ENCODE measurements at places on chromosomes 2 and 18. TPM values are rescaled to one million over a fixed set of nuclear protein-coding genes. Genes with fewer than 3 reads are reported as not detected.

The SERPINB2 gene
- total RNA-seq = 0.38 TPM

GRCh38 chr2:199490049-199490448, 32.3 kb upstream of the SATB2 start:
- no peaks in the 10 kb centered on the region for H3K36me3 ChIP-seq
- H3K4me3 ChIP-seq = no peak overlapping the region
- no peaks in the 10 kb centered on the region for H3K4me1 ChIP-seq
- DNase-seq = no peak
- peaks cover 6% of the 10 kb centered on the region for H3K27me3 ChIP-seq
- H3K27ac ChIP-seq = no peak overlapping the region

DNA sequence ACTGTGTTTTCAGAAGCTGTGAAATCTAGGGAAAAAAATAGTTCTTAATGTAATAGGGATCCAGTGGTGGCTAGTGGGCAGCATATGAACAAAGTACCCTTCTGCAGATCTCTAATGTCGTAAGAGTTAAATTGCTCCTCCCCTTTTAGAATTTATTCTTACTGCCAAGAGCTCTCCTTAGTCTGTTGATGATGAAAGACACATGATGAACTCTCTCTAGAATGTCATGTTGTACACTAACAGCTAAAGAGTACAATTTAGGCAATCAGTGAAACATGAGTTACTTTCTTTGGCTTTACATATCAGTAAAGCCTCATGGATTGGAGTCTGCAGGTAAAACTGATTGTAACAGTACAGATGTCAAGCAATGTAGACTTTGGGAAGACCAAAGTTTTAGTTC, 84.2 kb downstream of the SLC39A10 start:
- H3K4me3 ChIP-seq = no peak overlapping the region
- no peak overlapping the region for H3K27ac ChIP-seq
- H3K36me3 ChIP-seq = peaks cover 2% of the 10 kb centered on the region
- no peaks in the 10 kb centered on the region for H3K27me3 ChIP-seq
- H3K4me1 ChIP-seq = no peaks in the 10 kb centered on the region
- DNase-seq = no peak

The DAW1 gene
- not detected for total RNA-seq

DNA sequence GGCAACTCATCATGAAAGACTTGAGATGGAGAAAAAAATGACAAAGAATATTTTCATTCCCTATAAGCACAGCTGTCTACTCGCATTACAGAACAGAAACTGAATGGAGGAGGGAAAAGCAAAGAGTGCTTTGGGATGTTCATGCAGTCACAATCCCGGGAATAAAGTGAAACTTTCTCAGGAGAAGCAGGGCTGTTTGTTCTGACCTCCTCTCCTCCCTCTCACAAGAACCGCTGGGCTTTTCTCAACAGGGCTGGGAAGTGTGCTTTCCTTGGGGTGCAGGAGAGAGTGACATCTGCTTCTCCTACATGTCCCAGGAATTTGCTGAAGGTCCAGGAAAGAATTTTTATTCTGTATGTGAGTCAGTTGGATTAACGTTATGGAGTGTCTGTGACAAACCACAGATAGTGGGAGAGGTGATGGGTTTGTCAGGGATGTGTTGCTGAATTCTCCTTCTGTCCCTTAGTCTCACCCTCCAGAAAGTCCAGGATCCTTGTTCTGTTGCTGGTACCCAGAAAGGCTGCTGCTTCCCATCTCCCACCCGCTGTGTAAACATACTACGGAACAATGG, 125.6 kb downstream of the HRH4 start:
- no peaks in the 10 kb centered on the region for H3K4me1 ChIP-seq
- no peak for DNase-seq
- H3K27me3 ChIP-seq = peaks cover 5% of the 10 kb centered on the region
- H3K36me3 ChIP-seq = no peaks in the 10 kb centered on the region

DNA sequence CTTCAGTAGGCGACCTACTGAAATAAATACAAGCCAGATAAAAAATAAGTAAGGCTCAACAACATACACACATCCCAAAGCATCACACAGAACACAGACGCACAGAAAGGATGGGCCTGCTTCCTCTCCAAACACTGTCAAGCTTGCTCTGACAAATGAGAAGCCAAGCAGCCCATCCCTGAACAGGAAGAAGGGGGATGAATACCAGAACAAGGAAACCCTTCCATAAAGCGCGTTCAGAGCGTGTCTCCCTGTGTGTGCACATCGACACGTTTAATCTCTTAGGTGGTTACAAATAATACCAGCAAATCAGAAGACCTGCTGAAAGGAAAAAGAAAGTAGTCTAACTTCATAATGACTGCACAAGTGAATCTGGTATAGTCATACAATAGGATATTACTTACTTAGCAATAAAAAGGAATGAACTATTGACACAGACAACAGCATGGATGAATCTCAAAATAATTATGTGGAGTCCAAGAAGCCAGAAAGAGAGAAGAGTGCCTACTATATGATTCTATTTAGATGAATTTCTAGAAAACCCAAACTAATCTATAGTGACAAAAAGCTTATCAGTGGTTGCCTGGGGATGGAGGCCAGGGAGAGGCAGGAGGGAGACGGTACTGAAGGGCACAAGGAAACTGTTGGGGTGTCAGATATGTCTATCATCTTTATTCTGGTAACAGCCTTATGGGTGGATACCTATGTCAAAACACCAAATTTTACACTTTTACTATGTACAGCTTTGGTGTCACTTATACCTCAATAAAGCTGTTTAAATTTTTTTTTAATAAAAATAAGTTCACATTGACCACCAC, 26.8 kb downstream of the MBOAT2 start:
- H3K4me3 ChIP-seq = no peak overlapping the region
- no peaks in the 10 kb centered on the region for H3K4me1 ChIP-seq
- no peaks in the 10 kb centered on the region for H3K27me3 ChIP-seq
- DNase-seq = no peak
- no peak overlapping the region for H3K27ac ChIP-seq

- no peaks in the 10 kb centered on the region for H3K36me3 ChIP-seq
- H3K27me3 ChIP-seq = no peaks in the 10 kb centered on the region
- no peak overlapping the region for H3K4me3 ChIP-seq
- DNase-seq = no peak
These were observed 294.8 kb upstream of the NRP2 start for GRCh38 chr2:205387350-205388055.

The GPBAR1 gene
- 2.6 TPM for total RNA-seq

DNA sequence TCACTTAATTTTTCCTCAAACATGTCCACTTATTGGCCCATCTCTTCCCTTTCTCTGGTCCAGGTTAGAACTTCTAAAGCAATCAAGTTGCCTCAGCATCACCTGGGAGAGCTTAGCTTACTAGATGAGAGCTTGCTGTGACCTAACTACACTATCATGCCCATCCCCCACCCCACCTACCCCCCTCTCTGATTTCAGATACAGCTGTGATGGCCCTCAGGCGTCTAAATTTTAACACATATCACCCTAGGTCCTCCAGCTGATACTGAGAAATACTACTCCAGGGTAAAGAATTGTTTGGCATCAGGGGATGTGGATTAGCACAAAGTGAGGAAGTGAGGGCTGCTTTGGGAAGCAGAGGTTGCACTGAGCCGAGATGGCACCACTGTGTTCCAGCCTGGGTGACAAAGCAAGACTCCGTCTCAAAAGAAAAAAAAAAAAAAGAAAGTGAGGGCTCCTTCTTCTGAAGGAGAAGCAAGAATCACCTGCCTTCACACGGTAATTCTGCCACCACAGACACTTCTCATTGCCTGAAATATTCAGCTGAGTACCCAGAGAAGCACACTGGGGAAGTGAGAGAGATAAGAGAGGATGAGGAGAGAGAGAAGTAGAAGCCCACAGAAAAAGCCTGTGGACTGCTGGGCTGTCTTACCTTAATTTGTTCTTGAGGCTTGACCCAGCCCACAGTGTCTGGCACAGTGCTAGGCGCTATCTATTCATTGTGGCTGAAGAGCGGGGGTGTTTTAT, 263.4 kb downstream of the ASXL3 start:
- H3K4me3 ChIP-seq = no peak overlapping the region
- H3K27ac ChIP-seq = no peak overlapping the region
- H3K27me3 ChIP-seq = no peaks in the 10 kb centered on the region
- no peaks in the 10 kb centered on the region for H3K36me3 ChIP-seq
- no peak for DNase-seq

GRCh38 chr2:27710640-27711430, 47.1 kb downstream of the SLC4A1AP start:
- H3K36me3 ChIP-seq = no peaks in the 10 kb centered on the region
- no peak overlapping the region for H3K27ac ChIP-seq
- peaks cover 21% of the 10 kb centered on the region for H3K4me1 ChIP-seq
- no peaks in the 10 kb centered on the region for H3K27me3 ChIP-seq
